ENCODE measurements at places on chromosomes 1 and 21.
A peak's percentile ranks its signal among the peaks of the same experiment; 100 is the strongest.

DNA sequence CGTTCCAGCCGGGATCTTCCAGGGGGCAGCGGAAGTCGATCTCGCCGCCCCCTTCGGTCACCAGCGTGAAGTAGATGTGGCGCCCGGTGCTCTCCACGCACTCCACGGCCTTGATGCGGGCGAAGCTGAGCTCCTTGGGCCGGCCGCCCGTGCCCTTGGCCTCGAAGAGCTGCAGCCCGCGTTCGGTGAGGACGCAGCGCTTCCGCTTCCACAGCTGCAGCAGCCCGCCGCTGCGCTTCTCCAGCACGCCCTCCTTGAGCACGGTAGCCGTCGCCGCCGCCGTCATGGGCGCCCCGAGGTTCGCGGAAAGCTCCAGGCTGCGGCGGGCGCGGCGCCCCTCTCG, 516 bp downstream of the PHLDA3 start:
- peak; percentile 39 for DNase-seq

GRCh38 chr1:98382586-98382985, 278.9 kb upstream of the SNX7 start:
- DNase-seq = no peak

DNA sequence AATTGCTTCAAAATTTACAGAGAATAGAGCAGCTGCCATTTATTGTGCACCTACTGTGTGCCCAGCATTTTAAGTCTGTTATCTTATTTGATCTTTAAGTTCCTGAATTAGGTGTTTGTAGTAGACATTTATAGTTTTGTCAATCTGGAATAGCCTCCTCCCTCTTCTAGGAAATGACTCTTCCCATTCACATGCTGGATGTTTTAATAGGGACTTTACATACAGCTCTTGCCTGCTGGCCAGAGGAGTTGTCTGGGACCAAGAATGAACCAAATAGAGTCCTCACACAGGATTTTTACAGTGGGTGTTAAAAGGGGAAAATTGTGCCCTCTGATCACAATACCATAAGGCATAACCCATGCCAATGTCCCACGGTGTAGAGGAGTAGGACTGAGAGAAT, 367.1 kb downstream of the PDE4B start:
- no peak for DNase-seq

- peak; percentile 95 for DNase-seq
Measured at GRCh38 chr1:51969038-51969705, 21.3 kb downstream of the RAB3B start.

GRCh38 chr1:79255421-79255820, 248.9 kb upstream of the ADGRL4 start:
- no peak for DNase-seq

DNA sequence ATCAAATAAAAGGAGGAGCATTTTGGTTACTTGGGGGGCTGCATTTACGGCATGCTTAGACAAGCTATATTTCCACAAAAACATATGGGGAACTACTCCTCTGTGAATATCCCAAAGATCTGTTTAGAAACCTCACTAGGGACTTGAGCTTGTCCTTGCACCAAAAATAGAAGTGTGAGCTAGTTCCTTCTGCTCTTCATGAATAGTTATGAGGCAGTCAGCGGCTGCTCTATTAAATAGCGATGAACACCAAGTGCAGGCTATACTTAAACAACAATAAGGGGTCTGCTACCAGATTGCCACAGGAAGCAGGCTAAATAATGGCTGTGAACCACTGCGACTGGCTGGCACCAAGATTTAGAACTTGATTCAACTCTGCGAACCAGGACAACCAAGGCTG, 190.1 kb downstream of the PCP4 start:
- DNase-seq = no peak

- no peak for DNase-seq
Measured at GRCh38 chr1:157097692-157098091, 1.9 kb downstream of the ETV3L start.

GRCh38 chr1:193211539-193211938, 25.1 kb upstream of the B3GALT2 start:
- DNase-seq = peak; percentile 31

- no peak for DNase-seq
Measured at GRCh38 chr1:186218654-186219352, 156.2 kb downstream of the TPR start.

- peak; percentile 66 for DNase-seq
Measured at GRCh38 chr21:34011660-34012059, 61.7 kb upstream of the MRPS6 start.

DNA sequence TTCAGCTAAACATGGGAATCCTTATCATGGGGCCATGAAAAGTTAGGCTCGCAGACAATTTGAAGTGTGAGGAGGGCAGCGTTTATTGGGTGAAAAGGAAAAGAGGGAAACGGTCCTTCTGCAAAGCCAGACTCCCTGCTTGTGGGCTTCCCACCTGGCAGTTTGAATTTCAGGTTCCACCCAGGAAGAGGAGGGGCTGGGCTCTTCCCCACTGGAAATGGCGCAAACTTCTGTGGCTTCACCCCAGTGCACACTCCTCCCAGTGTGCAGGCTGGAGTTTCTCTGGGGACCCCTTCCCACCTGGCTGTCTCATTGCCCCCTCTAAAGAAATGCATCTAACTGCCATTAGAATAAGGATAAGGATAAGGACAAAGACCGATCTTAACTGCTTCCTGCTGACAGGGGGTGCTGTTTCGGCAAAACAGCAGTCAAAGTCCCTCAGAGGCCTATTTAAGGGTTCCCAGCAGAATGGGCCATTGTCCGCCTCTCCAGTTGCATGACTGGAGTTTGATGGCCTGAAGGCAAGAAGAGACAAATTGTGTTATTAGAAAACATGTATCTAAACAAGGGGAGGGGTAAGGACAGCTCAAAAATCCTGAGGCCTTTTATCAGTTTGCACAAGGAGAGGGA, 20.4 kb downstream of the AIM2 start:
- DNase-seq = peak; percentile 21

DNA sequence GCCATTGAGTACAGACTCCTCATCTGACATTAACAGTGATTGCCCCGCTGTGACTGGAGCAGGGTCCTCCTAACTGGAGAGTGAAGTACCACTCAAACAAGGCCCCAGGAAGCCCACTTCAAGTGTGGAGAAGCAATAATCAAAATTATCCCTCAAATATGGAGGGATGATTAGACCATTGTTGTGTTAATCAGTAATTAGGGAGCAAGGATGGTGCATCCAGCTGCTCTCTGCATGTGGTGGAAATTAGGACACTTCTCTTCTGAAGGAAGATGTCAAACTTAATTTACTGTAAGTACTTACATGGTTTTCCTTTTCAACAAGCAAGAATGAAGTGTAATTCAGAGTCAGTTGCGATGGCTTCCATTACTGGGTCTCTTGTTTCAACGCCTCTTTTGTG, 3.4 kb upstream of the ZP4 start:
- DNase-seq = no peak

DNA sequence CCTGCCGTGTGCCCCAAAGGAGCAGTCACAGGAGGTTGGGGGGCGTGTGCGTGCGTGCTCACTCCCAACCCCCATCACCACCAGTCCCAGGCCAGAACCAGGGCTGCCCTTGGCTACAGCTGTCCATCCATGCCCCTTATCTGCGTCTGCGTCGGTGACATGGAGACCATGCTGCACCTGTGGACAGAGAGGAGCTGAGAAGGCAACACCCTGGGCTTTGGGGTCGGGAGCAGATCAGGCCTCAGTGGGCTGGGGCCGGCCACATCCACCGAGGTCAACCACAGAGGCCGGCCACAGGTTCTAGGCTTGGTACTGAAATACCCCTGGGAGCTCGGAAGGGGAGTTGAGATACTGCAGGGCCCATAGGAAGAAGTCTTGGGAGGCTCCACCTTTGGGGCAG, 23.5 kb downstream of the COL6A1 start:
- no peak for DNase-seq

GRCh38 chr1:15501208-15502032, 22.6 kb downstream of the CASP9 start:
- peak; percentile 46 for DNase-seq

- DNase-seq = no peak
Measured at GRCh38 chr1:7069931-7070330, 284.7 kb downstream of the CAMTA1 start.

DNA sequence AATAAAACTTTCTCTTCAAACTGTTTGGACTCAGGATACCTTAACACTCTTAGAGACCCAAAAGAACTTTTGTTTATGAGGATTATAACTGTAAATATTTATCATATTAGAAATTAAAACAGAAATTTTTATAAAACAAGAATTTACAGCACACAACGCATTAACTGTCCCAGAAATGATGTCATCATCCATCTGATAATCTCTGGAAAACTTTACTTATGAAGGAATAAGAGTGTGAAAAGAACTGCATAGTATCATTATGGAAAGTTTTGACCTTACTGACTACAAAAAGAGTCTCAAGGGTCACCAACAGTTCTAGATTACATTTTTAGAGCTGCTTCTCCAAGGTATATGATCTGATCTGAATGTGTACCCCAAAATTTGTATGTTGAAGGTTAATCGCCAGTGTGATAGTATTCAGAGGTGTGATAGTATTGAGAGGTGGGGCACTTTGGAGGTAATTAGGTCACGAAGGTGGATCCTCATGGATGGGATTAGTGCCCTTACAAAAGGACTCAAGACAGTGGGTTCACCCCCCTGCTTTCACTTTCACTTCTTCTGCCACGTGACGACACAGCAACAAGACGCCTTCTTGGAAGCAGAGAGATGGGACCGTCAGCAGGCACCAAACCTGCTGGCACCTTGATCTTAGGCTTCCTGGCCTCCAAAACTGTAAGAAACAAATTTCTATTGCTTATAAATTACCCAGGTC, 95.7 kb upstream of the NR5A2 start:
- DNase-seq = peak; percentile 88

DNA sequence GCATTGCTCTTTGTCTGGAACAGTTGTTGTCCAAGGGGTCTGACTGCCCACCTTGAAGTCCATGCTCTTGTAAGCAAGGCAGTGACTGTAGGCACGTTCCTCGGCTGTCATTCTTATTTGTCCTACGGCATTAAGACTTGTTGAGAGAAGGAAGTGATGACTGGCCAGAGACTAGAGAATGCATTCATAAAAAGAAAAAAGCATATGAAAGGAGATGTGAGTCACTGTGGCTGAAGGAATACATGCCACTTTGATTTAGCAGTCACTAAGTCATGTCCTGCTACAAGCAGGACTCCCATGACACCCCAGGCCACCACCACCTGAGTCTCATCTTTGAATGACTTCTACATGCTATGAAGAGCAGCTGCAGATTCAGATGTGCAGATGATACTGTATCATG, 50.5 kb downstream of the CNN3 start:
- DNase-seq = peak; percentile 81

DNA sequence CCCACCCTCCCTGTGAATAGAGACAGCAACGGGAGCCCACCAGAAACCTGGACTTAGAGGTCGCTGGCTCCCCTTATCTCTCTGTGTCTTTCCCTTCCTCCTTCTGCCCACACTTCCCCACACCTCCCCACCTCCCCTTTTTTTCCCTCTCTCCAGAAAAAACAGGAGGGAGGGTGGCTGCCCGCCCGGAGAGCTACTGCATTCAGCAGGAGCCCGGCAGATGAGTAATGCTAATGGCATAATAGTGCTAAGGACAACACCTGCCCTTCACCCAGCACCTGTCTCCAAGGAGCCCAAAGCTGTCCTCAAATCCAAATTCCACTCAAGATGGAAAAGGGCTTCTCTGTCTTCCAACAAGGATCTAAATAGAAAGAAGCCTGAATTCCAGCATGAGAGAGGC, 11.4 kb upstream of the PRELP start:
- peak; percentile 67 for DNase-seq

GRCh38 chr21:37395961-37396360, 29.4 kb downstream of the DYRK1A start:
- DNase-seq = no peak

DNA sequence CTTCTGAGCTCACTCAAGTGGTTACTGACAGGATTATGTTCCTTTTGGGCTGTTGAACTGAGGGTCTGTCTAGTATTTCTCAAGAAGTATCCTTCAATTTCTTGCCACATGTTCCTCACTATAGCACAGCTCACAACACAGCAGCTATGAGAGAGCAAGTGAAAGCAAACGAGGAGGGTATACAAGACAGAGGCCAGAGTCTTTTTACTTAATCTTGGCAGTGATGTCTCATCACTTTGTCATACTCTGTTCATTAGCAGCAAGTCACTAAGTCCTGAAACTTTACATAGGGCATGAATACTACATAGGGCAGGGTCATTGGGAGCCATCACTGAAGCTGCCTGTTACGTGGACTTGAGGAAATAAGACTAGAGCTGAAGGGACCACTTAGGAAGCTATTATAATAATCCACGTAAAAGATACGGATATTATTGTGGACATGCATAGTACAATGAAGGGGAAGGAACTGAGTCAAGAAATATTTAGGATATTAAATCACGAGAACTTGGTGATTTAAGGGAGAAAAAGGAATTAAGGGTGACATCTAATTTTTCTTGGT, 63.7 kb downstream of the SLC30A7 start:
- no peak for DNase-seq

- DNase-seq = peak; percentile 21
Measured at GRCh38 chr1:236023926-236024565, 40.8 kb downstream of the NID1 start.

DNA sequence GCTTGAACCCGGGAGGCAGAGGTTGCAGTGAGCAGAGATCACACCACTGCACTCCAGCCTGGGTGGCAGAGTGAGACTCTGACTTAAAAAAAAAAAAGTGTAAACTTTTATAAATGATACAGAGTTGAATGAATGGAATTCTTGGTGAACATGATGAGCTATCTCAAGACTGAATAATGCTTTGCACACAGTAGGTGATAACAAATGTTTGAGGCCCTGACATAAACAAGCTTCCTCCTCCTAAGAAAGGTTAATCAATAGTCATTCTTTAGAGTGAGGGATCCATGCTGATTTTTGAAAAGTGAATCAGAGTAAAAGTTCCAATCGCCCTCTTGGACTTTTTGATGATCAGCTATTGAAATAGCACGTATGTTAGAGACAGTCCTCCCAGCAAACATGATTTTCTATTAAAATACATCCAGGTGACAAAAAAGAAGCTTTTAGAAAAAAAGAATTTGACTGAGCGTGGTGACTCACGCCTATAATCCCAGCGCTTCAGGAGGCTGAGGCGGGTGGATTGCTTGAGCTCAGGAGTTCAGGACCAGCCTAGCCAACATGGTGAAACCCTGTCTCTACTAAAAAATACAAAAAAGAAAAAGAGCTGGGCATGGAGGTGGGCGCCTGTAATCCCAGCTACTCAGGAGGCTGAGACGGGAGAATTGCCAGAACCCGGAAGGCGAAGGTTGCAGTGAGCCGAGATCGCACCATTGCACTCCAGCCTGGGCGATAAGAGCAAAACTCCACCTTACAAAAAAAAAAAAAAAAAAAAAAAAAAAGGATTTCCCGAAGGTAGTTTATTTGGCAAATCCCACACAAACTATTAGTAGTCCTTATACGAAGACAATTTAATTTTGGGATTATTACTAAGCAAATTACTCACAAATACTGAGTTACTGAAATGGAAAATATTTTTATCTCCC, 181.8 kb downstream of the NFIA start:
- no peak for DNase-seq

GRCh38 chr1:22798083-22798482, 87.4 kb downstream of the EPHB2 start:
- no peak for DNase-seq

DNA sequence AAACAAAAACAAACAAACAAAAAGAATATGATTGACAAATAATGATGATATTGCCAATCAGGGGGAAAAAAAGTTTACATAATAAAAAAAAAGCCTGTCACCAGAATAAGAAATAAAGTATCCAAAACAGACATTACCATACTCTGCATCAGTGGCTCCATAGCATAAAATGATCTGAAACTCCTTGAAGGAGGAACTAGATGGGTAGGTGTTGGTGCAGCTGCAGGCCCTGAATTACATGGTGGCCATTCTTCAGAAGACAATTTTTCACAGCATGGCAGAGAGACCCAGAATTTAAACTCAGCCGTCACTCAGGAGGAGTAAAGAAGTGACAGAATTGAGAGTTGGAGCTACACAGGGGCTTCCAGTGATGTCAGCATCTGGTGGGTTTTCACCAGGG, 60.2 kb downstream of the GLUL start:
- no peak for DNase-seq
